ENCODE measurements at places on chromosomes 4 and X.

DNA sequence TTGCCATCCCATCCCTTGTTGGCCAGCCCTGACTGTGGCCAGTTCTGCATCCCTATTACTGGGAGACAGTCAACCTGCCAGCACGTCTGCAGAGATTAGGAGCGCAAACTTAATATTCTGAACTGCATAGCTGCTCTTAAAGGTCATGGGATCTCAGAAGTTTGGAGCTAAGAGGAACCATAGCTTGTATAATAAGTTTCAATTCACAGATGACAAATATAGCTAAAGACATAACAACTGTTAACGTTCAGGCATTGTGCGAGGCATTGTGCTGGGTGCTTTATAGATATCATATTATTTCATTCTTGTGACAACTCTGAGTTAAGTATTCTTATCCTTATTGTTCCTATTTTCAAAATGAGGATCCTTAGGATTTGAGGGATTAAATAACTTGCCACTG is 3.7 kb downstream of the SCARB2 start:
- DNase-seq = no peak

DNA sequence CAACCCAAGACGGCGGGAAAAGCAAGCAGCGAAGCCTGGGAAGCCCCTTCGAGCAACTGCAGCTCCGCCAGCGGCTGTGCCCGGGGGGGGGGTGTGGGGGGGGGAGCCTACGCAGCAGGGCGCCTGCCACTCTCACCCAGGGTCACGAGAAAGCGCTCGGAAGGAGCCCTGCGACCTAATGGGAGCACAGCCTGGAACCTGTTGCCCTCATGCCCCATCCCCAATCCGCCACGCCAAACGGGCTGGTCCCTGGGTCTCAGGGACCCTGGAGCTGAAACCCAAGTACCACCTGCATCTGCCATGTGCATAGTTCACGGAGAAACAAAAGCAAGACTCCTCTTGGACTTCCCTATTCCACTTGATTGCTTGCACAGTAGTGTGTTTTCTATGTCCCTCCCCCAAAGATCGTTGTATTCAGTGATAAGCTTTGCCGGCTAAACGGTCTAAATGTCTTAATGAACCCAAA is 359 bp upstream of the GAB3 start:
- DNase-seq = no peak

DNA sequence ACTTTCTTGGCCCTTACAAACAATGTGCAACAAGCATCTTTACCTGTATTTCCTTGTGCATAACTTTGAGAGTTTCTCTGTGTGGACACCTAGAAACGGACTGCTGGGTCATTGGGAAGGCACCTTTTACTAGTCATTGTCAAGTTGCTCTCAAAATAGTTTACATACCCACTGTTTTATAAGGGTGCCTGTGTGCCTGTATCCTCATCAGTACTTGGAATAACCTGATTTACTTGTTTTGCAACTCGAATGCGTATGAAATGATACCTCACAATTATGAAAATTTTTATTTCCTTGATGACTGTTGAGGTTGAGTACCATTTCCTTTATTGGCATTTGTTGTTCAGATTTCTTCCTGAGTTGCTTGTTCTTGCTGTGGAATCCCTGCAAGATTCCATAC is 150.8 kb downstream of the STIM2 start:
- no peak for DNase-seq

DNA sequence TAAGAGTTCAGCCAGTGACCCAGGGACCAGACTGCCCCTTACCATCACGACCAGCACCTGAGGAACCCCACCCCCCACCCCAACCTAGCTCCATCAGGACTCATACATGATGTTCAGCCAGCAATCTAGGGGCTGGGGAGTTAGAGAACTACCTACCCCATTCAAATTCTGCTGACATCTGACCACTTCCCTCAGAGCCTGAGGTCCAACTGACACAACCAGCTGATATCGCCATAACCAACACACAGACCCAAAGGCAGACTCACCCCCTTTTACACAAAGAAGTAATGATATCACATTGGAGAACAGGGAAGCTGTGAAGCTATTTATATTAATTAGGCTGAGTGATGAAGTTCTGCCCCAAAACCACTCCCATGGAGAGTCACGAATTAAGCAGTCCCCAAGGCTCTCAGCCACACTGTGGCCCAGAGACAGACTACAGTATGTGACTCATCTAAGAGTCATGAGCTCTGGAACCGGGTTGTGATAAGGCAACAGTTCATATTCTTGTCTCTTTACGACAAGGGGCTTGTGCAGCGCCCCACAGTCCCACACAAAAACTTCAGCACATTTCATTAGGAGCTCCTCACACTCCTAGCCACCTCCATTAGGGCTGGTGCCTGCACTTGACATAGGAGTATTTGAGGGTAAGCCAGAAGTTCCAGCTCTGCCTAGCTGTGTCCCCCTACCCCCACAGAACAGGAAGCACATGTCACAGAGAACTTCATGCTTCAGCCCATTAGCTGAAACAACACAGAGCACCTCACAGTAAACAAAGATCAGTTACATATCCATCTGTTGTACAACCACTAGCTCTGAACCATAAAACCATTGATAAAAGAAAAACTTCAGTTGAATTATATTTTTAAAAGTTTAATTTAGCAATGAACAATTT is 184.7 kb upstream of the ZCCHC13 start:
- peak; percentile 61 for DNase-seq

GRCh38 chrX:80173261-80173660 is 158.7 kb downstream of the TBX22 start:
- no peak for DNase-seq

DNA sequence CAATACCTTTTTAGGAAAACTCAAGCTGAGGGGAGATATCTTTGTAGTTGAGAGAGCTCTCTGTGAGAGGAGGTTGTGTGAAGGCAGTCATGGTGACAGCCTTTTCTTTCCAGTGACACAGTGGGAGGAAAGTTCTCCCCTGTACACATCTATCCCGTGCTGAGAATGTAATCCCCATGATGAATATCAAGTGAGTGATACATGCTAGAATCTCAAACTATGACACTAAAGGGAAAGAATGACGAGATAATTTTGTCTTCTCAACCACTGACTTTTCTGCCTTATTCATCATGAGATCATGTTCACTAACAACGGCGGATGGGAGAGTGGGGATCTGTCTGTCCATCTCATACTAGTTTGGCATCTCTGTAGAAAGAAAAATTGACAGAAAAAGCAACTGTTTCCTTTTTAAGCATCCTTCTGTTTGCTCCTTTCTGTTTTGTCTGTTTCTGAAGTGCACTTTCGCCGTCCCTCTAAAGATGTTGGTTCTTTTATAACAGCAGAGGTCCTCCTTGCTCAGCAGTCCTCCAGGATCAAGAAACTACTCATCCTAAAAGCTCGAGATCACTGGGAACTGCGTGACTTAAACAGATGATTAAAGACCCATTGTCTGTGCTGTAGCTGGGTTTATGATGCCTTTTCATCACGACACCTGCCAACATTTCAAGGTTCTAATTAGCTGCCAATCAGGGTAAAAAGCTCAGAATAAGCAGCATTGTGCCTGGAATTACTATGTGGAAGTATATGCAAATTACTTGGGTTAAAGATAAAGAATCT is 137.6 kb downstream of the DCK start:
- DNase-seq = peak; percentile 82

DNA sequence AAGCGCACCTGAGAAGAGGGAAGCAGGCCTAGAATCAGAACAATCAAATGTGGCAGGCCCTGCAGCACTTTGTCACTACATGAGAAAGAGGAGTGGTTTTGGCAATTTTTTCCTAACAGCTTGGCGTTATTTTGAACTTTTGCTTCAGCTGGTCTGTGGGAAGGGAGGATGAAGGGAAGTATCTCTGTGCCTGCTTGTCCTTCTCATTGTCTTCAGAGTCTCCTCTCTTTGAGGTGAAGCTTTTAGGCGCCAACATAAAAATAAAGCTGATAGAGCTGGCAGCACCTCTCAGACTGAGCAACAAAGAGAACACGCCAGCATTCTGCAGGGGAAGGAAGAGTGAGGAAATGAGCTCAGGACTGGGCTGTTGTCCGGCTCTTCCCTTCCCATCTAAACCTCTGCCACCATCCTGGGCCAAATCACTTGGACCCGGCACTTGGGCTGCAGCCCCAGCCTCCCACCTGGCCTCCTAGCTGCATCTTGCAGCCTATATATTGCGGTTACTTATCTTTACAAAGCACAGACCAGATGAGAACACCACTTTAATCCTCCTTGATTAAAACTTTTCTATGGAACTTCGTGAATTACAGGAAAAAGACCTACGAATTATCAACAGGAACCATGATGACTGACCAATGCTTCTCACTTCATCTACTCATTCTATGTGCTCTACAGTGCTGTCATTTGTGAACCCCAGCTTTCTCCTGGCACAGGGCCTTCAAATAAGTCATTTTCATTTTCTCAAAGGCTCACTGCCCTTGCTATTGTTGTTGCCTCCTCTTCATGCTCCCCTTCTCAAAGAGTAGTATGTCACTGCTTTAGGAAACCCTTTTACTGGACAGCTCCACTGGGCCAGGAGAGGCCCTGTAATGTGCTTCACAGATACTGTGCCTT is 476.4 kb upstream of the HS3ST1 start:
- no peak for DNase-seq

- no peak for DNase-seq
Measured at GRCh38 chr4:56782019-56782418, 39.5 kb downstream of the SPINK2 start.

Data from fibroblast of skin of right quadriceps (primary cell).